ENCODE measurements at places on chromosomes 1 and 21.

DNA sequence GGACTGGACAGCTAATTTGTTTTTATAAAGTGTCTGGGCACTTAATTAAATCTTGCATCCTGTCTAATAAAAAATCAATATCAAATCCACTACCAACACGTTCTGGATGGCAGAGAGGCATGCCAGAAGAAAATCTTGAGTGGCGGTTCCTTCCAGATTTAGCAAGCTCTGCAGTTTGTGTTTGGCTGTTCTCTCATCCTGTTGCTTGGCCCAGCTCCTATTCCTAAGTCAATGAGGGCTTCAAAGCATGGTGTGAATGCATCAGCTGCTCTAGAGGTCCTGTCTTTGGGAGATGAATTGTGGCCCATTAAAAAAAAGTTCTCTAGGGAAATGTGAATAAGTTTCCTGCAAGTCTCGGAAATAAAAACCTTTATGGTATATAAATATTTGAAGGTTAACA lies 90.3 kb downstream of the DISC1 start:
- no peak for DNase-seq

- no peak for DNase-seq
Observed at GRCh38 chr1:3102641-3103040, 33.6 kb downstream of the PRDM16 start.

DNA sequence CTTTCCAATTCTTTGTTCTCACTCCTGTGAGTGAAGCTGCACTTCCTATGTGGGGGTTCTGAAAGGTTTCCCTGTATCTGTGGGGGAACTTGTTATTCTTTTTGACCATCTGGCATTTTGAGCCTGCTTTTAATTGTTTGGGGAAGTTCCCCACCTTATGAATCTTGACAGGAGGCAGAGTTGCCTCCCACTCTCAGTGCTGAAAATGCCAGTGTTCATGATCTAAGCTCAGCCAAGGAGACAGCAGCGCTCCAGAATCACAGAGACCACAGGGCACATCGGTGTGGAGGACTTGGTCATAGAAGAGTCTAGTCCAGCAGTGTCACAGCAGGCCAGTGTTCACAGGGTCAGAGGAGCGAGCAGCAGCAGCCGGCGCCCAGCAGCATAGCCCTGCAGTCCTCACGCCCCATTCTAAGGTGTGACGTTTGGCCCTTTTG lies 63.8 kb upstream of the PRDX6 start:
- DNase-seq: no peak

DNA sequence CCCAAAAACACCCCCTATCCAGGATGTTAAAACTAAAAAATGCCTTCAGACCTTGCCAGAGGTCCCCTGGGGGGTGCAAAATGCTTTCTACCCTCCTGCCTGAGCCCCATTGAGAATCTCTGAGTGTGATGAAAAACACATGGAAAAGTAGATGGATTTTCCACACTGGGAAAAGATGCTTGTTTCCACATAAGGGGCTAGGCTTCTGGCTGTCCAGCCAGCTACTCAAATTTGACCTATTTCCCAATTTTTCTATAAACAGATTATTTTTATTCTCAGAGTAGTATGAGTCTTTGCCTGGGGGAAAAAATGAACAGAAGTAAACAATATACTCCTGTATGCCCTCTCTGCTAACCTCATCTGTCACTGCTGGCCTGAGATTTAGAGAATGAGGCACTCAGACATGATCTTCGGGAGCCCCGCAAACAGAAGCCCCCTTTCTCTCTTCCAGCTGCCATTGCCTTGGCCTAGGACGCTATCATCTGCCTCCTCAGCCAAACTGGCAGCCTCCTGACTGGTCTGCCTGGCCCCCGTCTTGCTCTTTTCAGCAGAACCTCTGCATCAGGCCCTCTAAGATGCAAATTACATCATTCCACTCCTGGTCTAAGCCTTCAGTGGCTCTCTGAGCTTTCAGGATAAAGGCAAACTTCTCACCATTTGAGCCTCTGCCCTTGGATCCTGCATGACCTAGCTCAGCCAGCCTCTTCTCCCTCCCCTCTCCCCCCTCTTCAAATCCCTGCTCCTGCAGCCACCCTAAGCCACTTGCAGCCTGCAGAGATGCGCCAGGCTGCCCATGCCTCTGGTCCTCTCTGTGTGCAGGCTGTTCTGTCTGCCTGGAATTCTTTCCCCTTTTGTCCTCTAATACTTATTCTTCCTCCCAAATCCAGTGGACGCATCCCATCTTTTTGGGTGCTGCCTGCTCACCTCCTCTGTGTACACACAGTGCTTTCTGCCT lies 39.7 kb upstream of the TMEM125 start:
- DNase-seq: no peak

GRCh38 chr1:38291906-38292521 lies 245.4 kb upstream of the POU3F1 start:
- DNase-seq: no peak

DNA sequence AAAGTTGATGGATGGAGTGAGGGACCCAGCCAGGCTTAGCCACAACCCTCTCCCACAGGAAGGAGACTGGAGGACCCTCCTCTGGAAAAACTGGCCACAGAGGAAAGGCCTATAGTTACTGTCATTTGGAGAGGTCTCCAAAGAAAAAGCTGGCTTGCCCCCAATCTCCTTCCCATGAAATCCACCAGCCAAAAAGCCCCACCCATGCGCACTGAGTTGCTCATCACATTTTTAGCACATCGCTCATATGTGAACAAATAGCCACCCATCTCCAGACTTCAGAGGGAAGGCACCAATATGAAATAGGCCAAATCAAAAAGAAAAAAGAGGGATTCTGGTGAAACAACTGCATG lies 36.9 kb upstream of the QSOX1 start:
- no peak for DNase-seq

DNA sequence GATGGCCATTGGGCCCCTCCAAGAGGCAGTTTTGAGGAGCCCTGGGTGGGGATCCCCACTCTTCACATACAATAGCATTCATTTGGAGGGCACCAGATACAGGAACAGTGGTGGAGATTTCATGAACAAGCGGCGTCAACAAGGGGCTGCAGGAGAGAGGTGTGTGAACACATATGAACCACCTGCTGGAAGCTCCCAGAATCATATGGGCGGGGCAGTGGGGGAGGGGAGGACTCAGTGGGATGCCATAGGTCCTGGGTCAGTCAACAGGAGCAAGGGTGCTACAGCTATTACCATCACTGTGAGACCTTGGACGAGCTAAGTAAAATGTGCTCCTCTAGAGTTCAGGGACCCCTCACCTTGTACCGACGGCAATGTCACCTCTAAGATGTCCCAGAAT lies 100.4 kb upstream of the IRF2BP2 start:
- no peak for DNase-seq

- DNase-seq: no peak
Observed at GRCh38 chr1:180085331-180085730, 69.3 kb upstream of the QSOX1 start.

GRCh38 chr21:42332557-42333317 lies 17.5 kb upstream of the TFF3 start:
- no peak for DNase-seq

DNA sequence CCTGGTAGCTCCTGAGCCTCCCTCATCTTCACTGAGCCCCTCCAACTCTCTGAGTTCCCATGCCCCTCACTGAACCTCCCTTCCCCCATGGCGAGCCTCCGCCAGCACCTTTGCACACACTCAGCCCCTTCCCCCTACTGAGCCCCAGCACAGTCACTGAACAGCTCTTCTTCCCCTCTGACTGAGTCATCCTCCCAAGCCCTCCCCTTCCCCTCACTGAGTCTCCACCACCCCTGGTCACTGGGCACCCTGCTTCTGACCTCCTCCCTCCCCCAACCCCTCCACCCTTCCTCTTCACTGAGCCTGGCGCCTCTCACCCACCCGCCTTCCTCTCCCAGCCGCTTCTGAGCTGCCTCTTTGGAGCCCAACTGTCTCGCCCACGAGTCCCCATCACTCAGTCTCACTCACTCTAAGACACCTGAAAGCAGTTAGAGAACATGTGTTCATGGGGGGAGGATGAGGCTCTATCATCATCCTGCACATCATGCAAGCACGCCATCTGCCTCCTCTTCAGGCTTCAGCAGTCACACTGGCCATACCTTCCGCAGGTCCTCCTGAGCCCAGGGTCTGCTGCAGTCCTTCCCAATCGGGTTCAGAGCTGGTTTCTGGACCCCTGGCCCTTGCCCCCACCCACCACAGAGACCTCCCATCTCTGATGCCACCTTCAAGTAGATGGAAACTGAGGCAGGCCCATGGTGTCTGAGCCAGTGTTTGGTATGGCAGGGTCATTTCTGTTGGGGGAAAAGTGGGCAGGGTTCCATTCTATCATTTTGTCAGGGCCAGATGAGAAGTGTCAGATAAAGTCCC lies 2.0 kb upstream of the TRNP1 start:
- peak; percentile 43 for DNase-seq

GRCh38 chr1:244060117-244060516 lies 9.0 kb downstream of the ZBTB18 start:
- no peak for DNase-seq

- DNase-seq: no peak
Observed at GRCh38 chr1:14661222-14661621, 62.7 kb downstream of the KAZN start.

- no peak for DNase-seq
Observed at GRCh38 chr1:24294716-24295371, 24.3 kb upstream of the GRHL3 start.

DNA sequence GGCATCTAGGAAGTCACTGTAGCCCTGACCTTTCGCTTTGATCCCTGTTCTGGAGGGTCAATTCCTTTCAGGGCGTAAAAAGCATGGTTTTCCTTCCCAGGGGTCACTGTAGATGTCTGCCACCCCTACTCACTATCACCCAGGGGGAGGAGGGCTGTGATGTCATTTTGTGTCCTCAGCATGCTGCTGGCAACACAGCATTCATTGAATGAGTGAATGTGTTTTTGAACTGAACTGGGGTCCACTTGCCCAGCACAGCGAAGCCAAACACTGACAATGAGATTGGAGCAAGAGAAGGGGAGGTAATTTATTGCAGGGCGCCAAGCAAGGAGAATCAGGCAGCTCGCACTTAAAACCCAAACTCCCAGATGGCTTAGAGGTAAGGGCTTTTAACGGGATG lies 78.2 kb upstream of the PGBD5 start:
- DNase-seq: no peak

Measured in activated CD4-positive, alpha-beta memory T cell treated with anti-CD3 and anti-CD28 coated beads for 36 hours (primary cell).